ENCODE measurements at places on chromosomes 16 and 17.
A peak's percentile ranks its signal among the peaks of the same experiment; 100 is the strongest.

DNA sequence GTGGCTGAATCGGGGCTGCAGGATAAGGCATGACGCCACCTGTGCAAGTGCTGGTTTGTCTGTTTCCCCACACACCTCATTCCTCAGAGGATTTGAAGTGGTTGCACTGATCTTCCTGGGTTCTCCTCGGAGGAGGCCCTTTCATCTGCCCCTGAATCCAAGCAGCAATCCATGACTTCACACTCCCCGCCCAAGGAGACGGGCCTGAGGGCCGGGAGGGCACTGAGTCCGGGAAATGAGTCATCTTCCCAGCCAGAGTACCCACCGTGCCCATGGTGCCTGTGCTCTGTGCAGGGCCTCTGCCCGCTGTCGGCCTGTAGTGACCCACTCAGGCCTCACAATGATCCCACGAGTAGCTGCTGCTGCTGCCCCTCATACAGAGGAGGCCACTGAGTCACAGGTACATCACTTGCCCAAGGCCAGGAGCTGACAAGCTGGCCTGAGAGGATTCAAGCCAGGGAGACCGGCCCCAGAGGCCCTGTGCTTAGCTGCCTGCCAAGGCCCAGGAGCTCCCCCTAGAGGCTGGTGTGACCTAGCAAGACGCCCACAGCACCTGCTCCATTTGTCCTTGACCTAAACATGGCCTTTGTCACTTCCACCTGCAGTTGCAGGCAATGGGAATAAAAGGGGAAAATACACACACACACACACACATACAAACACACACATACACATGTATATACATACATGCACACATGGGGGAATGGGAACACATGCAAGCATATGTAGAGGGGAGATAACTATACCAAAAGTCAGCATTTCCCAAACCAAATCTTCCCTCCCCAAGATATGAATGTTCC, 240.0 kb downstream of the C16orf95 start:
- DNase-seq = no peak

GRCh38 chr17:59154292-59154720, 680 bp downstream of the SKA2 start:
- no peak for DNase-seq

DNA sequence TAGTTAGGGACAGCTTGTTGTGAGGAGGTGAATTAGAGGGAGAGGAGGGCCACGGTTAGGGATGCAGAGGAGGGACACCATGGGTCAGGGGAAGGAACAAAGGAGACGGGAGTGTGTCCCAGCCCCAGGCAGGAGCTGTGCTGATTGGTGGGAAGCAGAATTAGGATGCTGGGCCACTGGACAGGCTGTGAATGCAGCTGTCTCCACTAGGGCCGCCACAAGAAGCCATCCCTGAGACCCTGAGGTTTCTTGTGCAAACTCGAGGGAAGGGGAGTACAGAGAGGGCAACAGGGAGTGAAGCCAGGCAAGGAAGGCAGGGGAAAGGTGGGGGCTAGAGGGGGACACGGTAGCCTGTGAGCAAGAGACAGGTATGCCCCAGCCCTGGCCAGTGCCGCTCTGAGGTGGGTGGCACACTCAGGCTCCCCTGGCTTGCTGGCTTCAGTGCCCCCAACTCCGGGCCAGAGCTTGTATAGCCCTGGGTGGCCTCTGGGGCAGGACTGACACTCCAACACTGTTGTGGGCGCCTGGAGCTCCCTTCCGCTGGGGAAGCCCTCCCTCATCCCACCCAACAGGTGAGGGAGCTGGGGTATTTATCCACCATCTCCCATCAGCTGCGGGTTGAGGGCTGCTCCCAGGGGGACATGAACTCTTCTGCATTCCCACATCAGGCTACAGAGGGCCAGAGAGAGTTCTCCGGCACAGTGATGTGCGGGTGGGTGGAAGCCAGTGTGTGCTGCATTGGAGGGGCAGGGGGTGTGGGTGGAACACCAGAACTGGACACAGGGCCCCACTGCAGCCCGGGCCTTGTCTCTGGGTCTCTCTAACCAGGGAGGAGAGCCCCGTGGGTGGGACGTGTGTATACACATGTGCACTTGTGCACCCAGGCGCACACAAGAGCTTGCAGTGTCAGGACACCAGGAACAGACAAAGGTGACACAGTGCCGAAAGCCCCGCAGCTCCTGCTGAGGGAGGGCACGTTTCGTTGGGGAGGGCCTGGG, 8.3 kb upstream of the SPPL2C start:
- no peak for DNase-seq

GRCh38 chr17:10119203-10120108, 79.0 kb downstream of the GAS7 start:
- DNase-seq = no peak

GRCh38 chr17:6592173-6592572, 35.8 kb upstream of the PITPNM3 start:
- DNase-seq = no peak

DNA sequence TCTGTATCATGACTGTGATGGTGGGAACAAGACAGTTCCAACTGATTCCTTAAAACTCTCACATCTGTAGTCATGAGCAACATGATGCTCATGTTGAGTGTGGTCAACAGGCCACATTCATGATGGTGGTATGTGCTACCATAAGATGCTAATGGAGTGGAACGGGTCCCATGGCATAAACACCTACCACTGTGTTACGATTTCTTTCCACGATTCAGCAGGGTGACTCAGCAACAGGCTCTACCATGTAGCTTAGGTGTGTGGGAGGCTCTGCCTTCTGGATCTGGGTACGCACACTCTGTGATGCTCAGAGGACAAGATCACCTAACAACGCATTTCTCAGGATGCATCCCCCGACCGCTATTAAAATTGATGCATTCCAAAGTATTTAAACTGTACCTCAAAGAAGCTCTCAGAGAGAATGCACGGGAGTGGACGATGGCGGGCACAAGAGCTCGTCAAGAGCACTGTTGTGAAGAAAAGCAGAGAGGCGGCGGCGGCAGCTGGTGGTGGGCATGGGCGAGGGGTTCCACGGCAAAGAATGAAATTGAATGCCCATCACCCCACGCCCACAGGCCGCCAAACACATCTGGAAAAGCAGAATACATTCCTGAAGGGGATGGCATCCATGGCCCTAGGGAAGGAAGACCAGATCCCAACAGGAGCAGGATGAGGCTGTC, 133.3 kb downstream of the ZNF778 start:
- DNase-seq = no peak

GRCh38 chr17:4557626-4558346, 2.6 kb downstream of the GGT6 start:
- DNase-seq = no peak

DNA sequence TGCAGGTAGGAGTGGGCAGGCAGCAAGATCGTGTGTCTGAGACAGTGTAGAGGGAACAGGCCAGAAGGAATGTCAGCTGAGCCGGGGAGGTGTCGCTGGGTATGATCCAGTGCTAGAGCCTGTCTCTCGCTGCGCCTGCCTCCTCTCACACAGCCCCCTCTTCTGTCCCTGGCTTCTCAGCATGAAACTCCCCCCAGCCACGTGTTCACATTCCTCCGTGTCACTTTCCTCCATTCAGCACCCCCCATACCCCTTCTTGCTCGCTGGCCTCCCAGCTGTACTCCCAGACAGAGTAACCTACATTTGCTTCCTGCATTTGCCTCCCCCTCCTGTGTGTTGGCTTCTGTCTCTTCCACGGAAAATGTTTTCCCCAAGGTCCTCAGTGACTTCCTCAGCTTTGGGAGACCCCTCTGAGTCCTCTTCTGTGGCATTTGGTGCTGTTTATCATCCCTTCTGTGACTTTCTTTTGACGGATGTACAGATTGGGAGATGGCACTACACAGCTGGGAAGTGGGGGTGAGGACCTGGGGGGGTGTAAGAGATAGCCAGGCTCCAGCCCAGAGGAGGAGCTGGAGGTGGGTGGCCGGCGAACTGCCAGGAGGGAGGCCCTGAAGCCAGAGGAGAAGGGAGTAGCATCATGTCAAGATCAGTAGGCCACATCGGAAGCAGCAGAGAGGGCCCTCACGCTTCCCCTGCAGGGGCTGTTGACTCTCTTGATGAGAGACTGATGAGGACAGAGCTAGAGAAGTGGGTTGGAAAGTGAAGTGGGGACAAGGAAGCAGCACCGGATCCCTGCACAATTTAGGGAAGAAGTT, 19.2 kb downstream of the SGF29 start:
- no peak for DNase-seq

- DNase-seq = no peak
Measured at GRCh38 chr17:41076788-41077187, 7.2 kb upstream of the KRTAP4-7 start.

GRCh38 chr16:31135535-31136286, at the start of gene PRSS8:
TSS of gene PRSS8 (minus strand) at chr16:31135727. CDS start at chr16:31135498, 229 bp downstream.
- DNase-seq = no peak

DNA sequence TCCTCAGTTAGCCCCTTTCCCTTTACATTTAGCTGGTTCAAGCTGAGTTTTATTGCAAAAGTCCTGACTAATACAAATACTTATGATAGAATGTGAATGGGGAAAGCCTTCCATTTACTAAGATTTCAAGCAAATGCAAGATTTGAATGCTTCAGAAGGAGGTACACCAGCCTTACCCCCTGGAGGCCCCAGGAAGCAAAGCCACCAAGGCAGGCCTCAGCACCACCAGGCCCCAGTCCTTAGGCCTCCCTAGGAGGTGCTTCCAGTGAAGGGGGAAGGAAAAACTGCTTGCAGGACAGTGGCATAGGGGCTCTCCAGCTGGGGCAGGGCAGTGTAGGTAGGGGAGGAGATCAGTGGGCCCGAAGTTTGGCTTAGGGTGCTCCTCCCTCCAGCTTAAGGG, 7.3 kb upstream of the PRPSAP2 start:
- DNase-seq = no peak

- no peak for DNase-seq
Measured at GRCh38 chr16:23907903-23908302, 72.1 kb downstream of the PRKCB start.

DNA sequence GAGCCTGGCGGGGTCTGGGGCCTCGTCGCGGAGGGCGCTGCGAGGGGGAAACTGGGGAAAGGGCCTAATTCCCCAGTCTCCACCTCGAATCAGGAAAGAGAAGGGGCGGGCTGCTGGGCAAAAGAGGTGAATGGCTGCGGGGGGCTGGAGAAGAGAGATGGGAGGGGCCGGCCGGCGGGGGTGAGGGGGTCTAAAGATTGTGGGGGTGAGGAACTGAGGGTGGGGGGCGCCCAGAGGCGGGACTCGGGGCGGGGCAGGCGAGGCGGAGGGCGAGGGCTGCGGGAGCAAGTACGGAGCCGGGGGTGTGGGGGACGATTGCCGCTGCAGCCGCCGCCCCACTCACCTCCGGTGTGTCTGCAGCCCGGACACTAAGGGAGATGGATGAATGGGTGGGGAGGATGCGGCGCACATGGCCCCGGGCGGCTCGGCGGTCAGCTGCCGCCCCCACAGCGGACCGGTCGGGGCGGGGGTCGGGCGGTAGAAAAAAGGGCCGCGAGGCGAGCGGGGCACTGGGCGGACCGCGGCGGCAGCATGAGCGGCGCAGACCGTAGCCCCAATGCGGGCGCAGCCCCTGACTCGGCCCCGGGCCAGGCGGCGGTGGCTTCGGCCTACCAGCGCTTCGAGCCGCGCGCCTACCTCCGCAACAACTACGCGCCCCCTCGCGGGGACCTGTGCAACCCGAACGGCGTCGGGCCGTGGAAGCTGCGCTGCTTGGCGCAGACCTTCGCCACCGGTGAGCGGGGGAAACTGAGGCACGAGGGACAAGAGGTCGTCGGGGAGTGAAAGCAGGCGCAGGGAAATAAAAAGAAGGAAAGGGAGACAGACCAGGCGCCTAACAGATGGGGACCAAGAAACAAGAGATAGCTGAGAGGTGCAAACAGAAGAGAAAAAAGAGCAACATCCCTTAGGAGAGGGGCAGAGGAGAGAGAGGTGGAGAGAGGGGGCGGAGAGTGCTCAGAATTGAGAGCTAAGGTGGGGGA, at the start of gene PNMT:
TSS of gene PNMT (plus strand) at position 509 of the 980 bp plus-strand sequence. CDS start at position 532, 23 bp downstream.
- peak; percentile 9 for DNase-seq

DNA sequence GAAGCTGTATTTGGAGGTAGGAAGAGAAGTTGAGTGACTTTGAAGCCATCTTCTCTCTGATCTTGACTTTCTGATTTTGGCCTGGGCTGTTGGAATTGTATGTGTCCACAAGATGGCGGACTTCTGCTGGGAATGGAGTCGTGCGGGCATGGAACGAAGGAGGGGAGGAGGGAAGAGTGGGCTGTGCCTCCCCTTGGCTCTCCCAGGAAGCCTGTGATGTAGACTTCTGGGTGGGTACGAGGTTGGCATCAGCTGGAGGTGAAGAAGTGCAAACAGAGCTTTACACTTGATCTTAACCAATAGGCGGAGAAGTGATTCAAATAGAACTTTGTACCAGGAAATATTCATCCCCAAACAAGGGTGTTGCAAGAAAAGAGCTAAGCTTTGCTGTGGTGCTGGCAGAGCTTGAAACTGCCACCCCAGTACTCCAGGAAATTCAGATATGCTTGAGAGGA, 7.4 kb upstream of the TMEM220 start:
- no peak for DNase-seq

Measured in NCI-H187 (cell line).